Inflammatory macrophage treated with lipopolysaccharide for 4 hours (primary cell): ENCODE measurements at places on chromosomes 6 and 20.

- DNase-seq = no peak
Measured at GRCh38 chr6:11043378-11043960, 636 bp downstream of the ELOVL2 start.

DNA sequence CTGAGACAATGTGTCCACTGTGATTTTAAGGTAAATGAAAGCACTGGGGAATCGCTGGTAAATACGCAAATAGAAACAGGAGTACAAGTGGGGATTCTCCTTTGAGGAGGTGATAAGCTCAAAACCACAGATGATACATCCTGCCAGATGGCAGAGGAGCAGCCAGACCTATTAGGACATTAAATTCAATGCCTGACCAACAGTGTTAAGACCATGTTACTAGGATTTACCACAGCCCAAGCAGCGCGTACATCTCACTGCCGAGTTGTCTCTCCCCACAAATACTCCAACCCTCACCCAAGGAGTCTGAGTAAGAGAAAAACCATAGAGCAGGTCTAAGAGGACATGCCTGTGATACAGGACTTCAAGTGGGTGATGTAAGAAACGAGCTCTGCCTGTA is 68.9 kb upstream of the TULP1 start:
- DNase-seq = no peak

DNA sequence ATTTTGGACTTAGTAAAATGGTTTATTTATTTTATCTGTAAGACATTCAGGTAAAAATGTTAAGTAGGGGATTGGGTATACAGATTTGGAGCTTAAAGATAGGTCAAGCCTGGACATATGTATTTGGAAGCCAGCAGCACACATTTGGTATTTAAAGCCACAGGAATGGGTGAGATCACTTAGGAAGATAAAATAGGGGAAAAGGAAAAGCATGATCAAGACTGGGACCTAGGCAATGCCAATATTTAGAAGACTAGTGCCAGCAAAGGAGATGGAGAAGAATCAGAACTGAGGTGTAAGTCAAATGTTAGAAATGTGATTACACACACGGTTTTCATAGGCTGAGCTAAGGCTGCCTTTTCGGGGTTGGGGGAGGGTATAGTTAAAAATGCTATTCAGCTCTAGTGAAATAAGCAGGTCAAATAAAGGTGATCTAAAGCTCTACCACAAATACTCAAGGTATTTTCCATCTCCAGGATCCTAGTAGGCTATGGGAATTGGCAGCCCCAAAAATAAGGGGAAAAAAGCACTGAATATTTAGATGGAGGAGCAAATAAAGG is 20.6 kb downstream of the SLC2A12 start:
- DNase-seq = no peak

- peak; percentile 8 for DNase-seq
Measured at GRCh38 chr6:104969785-104970581, 13.1 kb downstream of the LIN28B start.

GRCh38 chr6:113359155-113360140 is 497.7 kb upstream of the MARCKS start:
- DNase-seq = no peak

- no peak for DNase-seq
Measured at GRCh38 chr6:157946865-157947532, 34.7 kb upstream of the SYNJ2 start.

DNA sequence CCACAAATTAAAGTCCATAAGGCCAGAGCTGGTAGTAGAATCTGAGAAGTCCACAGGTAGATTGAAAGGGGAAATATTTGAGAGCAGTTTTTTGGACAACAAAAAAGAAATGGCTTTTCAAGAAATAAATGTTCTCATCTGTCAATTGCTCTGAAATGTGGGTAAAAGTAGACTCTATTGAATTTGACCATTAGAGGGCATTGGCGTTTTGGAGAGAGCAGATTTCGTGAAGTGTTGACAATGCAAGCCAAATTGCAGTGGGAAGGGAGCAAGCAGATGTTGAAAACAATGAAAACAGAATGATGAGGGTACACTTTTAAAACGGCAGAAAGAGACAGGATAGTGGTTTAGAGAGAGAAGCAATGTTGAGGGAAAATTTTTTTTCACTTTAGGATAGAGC is 149.1 kb upstream of the FAM83B start:
- DNase-seq = no peak

DNA sequence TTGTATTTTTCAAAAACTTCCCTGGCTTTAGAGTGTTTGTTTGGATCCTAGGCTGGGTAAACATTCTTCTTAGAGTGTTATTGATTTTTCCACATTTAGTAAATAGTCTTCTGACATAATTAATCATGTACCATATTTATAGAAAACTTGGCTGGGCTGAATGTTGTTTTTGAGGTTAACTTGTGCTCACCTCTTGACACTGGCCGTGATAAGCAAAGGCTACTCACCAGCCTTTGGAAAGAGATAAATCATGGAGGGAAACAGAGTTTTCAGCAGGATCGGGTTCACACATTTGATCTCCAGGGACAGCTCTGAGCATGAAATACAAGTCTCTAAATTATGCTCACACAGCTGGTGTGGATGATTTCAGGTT is 6.2 kb upstream of the CD93 start:
- no peak for DNase-seq

GRCh38 chr6:27214126-27214601 is 33.3 kb upstream of the PRSS16 start:
- DNase-seq = no peak

- peak; percentile 1 for DNase-seq
Measured at GRCh38 chr6:95325916-95326315, 251.4 kb upstream of the MANEA start.

DNA sequence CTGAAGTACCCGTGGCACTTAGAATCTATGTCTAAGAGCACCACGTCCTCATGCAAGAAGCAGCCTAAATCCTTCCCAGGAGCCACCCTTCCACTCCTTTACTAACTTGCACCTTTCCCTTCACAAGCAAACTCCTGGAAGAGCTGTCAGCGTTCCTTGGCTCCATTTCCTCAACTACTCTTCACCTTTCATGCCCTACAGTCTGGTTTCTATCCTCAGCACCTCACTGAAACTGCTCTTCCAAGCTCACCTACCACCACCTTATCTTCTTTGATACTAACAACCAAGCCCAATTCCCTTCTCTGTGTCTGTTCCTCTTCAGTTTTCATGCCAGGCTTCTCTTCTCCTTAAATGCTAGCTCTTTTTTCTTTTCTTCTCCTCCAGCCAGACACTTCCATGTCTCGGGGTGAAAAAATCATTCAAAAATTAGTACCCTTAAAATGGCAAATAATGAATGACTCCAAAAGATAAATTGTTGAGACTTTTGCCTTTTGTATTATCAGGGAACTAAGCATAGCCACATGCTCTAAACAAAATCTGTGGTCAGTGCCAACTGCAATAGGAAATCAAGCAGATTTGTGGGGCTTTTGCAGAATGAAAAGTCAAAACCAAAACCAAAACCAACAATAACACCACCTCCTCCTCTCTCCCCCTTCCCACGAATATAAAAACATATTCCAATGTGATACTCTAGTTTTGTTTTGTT is 149.6 kb upstream of the KCNK16 start:
- no peak for DNase-seq

GRCh38 chr6:132391391-132392269 is 9.6 kb downstream of the MOXD1 start:
- DNase-seq = no peak

GRCh38 chr6:22062807-22063408 is 233.9 kb downstream of the PRL start:
- DNase-seq = peak; percentile 80

- DNase-seq = no peak
Measured at GRCh38 chr6:46674410-46674809, 13.3 kb upstream of the TDRD6 start.

DNA sequence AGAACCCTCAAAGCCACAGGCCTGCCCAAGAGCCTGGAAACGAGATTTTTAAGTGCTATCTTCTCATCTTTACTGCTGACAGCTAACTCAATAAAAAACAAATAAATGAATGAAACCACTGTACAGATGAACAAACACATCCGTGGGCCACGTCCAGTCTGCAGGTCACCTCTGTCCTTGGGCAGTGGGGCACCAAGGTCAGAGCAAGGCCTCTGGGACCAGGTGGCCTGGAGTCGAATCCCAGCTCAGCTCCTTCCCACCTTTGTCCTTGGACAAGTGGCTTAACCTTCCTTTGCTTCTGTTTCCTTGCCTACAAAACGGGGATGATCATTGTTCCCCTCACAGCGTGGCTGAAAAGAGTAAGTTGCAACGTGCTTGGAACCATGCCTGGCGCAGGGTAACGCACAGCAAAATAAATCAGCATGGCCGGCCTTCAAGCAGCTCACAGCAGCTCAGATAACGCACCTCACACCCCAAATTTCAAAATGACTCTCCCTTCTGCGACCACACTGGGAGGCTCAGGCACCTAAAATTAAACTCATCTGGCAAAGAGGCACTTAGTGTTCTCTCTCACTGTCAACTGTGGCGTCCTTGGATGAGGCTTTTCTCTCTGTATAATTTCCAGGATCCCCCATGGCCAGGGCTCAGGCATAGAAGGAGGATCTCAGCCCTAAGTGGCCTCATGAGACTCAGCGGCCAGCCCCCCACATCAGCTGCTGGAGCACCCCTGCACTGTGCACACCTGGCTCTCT is 35.7 kb downstream of the RRBP1 start:
- no peak for DNase-seq

- DNase-seq = no peak
Measured at GRCh38 chr20:50977066-50978021, 18.7 kb downstream of the MOCS3 start.

- DNase-seq = no peak
Measured at GRCh38 chr6:50663806-50664205, 49.5 kb upstream of the TFAP2D start.

- DNase-seq = peak; percentile 42
Measured at GRCh38 chr6:28683945-28684538, 158.4 kb downstream of the GPX5 start.

- DNase-seq = peak; percentile 60
Measured at GRCh38 chr20:20303742-20304141, 64.2 kb upstream of the INSM1 start.

DNA sequence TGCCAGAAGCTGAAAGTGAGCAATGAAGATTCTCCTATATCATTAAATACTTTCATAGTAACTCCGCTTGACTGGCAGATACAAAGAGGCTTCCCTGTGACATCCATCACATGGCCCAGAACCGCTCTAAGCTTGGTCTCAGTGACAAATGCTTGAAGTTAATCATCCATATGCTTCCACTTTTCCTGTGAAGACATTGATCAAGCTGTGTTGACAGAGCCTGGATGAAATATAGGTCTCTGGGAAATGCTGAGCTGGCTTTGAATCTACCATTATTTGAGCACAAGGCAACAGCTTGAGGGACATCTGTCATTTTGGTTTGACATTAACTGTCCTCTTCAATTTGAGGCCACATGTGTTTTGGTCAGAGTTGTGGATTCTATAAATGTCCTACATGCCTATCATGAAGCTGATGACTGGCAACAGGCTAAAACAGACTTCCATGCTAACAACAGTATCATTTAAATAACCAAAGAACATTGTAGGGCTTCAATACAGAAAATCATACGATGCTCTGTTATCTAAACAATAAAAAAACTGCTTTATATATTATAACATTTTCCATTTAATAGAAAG is 402.2 kb upstream of the IRAK1BP1 start:
- DNase-seq = no peak

- DNase-seq = no peak
Measured at GRCh38 chr6:121349596-121349995, 15.3 kb upstream of the TBC1D32 start.
